GM12878 (cell line): ENCODE measurements at places on chromosomes 7 and 10.

GRCh38 chr10:73971636-73972354, 26.1 kb upstream of the VCL start:
- no peak for DNase-seq

DNA sequence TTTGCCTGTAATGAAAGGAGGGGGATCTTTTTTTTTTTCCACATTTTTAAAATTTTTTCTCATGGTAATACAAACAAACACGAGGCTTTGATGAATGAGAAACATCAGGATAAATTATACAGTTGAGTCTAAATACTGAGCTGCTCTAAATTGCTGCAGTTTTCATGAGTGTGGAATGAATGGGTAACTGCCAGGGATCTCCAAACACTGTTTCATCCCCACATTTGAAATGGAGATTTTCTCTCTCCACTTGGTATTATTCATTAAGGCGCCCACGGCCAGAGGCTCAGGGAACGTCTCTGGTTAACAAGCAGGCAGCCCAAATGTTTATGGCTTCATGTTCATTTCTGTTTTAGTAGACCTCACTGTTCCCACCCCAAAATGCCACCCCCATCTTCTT, 717.1 kb downstream of the GRID1 start:
- no peak for DNase-seq

DNA sequence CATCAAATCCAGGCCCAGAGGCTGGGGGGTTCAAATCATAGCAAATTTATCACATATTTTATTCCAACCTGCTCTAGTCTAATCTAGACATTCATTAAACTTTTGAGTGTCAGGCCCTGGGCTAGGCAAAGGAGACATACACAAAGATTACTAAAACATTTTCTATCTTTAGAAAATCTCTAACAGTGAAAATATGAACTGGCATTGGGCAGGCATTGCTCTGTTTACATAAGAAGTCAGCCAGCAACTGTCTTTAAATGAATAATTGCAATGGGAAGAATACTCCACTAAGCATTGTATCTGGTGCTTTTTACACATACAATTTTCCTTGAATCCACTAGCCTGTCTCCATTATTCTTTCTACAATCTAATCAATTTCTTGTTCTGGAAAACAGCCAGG, 222.5 kb upstream of the LRRN3 start:
- no peak for DNase-seq

GRCh38 chr10:50582766-50583762, 40.7 kb downstream of the SGMS1 start:
- no peak for DNase-seq

GRCh38 chr10:122554131-122555036, 6.2 kb upstream of the DMBT1 start:
- DNase-seq: no peak

DNA sequence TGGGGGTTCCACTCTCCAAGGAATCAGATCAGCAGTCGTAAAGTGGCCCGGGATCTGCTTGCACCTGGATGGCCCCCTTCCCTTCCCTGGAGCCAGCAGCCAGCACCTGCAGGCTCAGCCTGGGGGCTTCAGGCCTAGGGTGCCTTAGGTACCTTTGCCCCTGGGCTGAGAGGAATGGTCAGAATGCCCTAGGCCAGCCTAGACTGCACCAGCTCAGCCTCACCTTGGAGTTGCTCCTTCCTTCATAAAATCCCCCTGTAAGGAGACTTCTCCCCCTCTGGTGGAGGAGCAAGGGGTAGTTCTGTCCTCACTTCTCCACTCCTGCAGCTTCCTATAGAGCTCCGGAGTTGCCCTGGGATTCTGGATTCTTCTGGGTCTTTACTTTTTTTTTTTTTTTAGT, 32.4 kb upstream of the LBX1 start:
- no peak for DNase-seq

- DNase-seq: no peak
Measured at GRCh38 chr7:146346096-146346495, 229.5 kb downstream of the CNTNAP2 start.

DNA sequence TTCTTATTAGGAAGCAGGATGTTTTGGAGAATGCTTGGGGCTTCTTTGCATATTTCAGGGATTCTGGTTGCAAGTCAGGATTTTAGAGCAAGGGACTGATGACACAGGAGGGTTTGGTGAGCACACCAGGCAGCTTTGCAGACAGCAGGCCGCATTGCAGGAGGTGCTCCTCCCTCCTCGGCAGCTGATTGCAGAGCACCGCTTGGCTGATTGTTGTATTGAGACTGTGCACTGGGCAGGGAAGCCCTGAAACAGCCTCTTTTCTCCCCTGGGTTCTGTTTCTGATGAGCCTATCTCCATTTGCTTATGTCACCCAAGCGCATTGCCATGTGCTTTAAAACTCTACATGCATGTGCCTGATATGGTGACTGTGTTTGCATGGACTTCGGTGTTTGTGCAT, 769.6 kb downstream of the GRID1 start:
- no peak for DNase-seq

- no peak for DNase-seq
Measured at GRCh38 chr10:66982792-66983474, 57.1 kb downstream of the LRRTM3 start.

DNA sequence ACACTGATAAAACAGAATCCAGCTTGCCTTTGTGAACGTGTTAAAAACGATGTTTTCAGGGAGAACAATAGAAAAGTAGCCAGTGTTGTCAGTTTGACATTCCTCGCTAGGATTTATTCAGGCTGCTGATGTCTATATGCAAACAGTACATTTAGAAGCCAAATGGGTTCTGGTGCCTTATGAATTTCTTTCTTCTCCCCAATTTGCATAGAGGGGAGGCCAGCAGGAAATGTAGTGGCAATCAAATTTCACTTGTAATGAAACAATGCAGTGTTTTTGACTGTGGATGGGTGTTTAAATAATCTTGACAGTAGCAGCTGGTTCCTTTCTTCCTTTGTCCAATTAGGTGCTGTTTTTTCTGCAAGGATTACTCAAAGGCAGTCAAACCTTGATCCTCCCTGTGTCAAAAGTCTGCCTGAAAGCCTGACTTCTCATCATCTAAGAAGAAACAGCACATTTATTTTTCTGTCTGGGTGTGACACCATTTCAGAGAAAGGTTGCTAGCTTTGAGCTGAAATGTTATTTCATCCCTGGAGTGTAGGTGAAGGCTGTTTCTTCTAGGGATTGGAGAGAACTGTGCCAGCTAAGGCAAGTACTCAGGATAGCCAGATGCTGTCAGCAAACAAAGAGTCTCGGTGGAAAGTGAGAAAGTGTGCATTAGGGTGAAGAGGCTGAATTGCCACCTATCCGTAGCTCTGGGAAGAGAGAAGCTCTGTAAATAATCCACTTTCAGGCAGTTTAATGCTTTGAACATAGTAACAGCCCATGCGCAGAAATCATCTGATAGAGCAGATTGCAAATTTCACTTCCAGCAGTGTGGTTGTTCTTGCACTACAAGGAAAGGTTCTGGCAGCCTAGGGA, 36.6 kb upstream of the ZNRF2 start:
- DNase-seq: no peak

DNA sequence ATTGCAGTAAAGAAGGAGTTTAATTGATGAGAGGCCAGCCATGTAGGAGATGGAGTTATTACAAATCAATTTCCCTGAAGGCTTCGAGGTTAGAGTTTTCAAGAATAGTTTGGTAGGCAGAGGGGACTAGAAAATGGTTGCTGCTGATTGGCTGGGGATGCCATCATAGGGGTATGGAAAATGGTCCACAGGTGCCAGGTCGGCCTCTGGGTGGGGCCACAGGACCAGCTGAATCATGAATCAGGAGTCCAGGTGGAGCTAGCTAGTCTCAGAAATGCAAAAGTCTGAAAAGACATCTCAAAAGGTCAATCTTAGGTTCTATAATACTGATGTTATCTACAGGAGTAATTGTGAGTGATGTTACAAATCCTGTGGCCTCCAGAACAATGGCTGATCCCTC, 714.0 kb upstream of the GHITM start:
- DNase-seq: no peak

- DNase-seq: no peak
Measured at GRCh38 chr7:50662041-50662694, 97.0 kb upstream of the DDC start.

DNA sequence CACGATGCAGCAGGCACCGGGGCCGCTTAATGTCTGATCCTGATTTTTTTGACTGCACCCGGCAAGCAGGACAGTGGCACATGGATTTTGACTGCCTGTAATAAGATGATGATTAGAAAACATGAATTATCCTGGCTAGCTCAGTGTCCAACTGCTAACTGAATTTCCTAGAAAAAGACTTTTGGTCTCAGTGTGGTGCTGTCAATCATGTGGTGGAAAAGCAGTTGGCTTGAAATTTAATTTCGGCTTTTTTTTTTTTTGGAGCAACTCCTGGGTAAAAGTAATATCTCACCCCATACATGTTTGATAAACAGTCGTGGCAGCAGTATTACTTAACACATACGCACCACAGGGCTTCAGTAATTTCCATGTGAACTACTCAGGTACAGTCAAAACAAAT, 227.7 kb downstream of the FANK1 start:
- no peak for DNase-seq

- DNase-seq: no peak
Measured at GRCh38 chr7:155343661-155344121, 46.0 kb downstream of the INSIG1 start.

- no peak for DNase-seq
Measured at GRCh38 chr10:100909501-100910263, 3.1 kb upstream of the SLF2 start.

- no peak for DNase-seq
Measured at GRCh38 chr7:109864230-109864629, 1226.7 kb upstream of the LRRN3 start.

DNA sequence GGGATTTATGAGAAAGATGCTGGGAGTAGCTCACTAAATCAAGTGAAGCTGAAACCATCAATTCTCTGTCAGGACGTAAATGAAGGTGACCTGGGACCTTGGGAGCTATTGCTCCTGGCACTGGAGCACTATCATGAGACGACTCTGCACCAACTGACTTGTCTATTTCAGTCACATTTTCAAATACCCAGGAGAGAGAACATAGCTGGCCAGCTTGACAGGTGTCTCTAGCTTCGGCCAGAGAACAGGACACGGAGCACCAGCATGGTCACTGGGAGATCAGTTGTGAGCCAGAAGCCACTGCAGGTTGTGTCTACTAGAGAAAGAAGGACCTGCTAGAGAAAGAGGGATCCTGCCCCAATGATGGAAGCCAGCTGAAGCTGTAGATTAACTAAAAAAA, 17.4 kb upstream of the ATOH7 start:
- no peak for DNase-seq

DNA sequence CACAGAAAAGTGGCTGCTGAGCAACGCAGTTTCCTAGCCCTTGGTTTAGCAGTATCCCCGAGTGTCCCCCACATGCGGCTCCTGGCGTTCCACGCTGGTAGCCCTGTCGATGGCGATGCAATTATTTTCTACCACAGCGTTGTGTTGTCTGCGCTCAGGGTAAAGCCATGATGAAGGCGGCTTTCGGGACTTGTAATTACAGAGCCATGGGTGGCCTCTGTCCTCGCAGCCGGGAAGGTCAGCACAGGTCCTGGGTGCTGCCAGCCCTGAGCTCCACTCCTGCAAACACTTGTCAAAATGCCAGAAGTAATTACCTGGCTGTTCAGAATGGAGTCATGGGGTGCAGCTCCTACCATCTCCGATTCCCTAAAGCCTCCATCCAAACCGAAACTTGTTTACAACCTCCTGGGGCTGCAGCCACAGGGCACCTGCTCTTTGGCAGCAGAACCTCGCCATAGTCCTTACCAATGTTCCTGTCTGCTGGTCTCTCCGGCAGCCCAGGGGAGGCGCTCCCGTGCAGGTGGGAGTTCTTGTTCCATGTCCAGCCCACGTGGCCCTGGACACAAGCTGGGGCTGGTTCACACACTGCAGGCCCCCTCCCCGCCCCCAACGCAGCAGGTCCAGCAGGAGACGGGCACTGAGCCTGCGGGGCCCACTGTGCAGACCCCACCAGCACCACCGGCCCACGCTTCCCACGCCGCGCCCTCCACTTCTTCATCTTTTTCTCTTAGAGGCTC, 512.6 kb downstream of the PTPRN2 start:
- DNase-seq: no peak

DNA sequence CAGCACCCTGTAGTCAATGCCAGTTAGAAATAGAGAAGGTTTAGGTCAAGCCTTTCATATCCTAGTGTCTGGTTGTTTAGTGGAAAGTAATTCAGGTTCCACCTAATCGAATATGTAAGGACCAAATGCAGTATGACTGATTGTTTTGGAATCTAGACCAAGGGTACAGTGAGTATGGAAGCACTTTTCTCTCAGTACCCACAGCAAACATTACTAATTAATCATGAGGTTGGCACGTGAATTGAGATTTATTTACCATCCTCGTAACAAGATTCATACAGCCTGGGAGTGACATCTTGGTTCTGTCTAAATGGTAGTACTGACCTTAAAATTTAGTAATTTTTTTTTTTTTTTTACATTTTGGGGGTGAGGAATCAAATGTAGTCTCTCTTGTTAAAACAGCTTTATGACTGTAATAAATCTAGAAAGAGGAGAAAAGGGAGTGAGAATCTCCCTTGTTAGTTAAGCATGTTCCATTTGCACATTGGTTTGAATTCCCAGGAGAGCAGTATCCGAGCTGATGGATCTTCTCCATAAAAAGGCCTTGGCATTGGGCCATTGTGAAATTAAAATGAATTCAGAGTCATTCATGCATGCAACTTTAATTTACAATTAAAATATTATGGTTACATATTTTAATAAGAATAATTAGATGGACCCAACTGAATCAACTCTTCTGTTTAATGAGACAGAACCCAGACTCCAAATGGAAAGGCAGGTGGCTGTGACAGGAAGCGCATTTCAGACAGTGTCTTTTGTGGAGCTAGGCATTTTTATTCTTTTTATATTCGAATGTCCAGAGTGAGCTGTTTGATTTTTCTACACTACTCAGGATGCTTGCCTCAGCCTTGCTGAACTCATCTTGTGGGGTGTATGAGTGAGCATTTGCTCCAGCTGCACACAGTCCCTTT, 57.6 kb downstream of the SNX10 start:
- no peak for DNase-seq

DNA sequence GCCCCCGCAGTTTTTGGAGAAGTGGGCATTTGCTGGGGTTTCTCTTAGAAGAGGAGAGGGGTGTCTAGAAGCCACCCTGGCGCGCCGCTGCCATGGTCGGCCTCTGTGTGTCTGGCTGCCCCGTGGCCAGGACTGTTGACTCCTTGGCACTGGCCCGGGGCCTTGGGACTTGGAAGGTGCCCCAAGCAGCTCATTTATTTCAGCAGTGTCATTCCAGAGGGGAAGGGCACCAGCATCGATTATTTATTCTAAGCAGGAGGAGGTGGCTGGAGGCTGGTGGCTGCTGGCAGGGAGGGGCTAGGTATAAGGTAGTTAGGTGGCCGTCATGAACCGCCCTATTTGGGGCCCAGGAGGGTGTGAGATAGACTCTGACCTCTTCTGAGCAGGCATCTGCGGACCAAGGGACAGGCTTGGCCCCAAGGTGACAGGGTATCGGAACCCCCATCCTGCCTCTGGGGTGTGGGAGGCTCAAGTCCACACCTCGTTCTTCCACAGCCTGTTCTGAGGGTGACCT, 1.6 kb downstream of the GTF2IRD1 start:
- no peak for DNase-seq

GRCh38 chr7:105532709-105533460, 884 bp downstream of the RINT1 start:
- DNase-seq: no peak

- no peak for DNase-seq
Measured at GRCh38 chr7:41912851-41913567, 210.1 kb upstream of the INHBA start.

- DNase-seq: no peak
Measured at GRCh38 chr7:2668401-2668800, 19.6 kb upstream of the AMZ1 start.
